ENCODE measurements at places on chromosomes 13 and 19. TPM values are rescaled to one million over a fixed set of nuclear protein-coding genes. Genes with fewer than 3 reads are reported as not detected.

DOCK6 gene
- total RNA-seq: 30.0 TPM

SHISA7 gene
- total RNA-seq: not detected

RABAC1 gene
- 106 TPM for total RNA-seq

HSPH1 gene
- total RNA-seq: 17.6 TPM

MEIS3 gene
- total RNA-seq: 1.0 TPM

DNA sequence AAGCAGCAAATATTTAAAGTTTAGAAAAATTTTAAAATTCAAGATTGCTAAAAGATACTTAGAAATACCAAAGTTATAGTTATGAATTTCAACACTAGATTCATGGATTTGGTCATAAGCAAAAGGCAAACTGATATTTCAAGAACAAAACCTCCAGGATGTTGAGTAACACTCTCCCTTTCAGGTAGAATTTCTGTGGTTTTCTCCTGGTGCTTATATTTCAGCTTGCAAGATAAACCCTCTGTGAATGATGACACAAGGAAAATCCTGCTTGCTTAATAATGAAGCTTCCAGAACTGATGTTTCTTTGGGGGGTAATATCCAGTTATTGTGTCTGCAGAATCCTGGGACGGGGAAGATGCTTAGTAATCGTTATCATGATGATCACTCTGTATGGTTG is 320.3 kb upstream of the EDNRB start:
- no peak for DNase-seq

DNA sequence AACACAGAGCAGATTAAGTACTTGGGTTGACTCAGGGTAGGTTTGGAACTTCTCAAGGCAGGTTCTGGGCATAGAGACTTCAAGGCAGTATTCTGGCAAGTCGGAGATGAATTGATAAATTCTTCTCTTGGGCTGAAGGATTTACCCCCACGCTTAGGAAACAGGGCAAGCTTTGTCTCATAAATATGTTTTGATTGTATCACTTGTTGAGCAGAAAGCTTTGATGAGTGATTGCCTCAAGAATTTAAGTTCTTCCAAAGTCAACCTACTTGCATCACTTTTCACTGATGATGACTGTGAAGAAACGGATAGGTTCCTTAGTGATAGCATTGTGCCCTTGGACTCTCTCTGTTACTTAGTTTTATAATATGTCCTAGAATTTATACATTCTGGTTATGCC is 258.6 kb upstream of the DACH1 start:
- no peak for DNase-seq

DNA sequence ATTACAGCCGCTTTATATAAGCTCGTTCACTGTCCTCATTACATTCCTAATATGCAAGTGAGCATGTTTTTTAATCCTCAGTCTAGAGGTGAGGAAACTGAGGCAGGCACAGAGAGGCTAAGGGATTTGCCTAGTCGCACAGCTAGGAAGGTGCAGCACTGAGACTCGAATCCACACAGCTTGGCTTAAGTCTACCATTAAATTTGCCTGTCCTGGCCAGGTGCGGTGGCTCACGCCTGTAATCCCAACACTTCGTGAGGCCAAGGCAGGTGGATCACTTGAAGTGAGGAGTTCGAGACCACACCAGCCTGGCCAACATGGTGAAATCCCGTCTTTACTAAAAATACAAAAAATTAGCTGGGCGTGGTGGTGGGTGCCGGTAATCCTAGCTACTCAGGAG is 8.0 kb downstream of the RPS16 start:
- DNase-seq: no peak

Measured in left lobe of liver (tissue), 2 donors.